ENCODE measurements at places on chromosomes 5 and 9. TPM values are rescaled to one million over a fixed set of nuclear protein-coding genes. Genes with fewer than 3 reads are reported as not detected.

Gene SHROOM1
- 2.5 TPM for total RNA-seq

Gene ADAMTS19
- total RNA-seq = not detected

Gene WDR41
- 36.3 TPM for total RNA-seq

DNA sequence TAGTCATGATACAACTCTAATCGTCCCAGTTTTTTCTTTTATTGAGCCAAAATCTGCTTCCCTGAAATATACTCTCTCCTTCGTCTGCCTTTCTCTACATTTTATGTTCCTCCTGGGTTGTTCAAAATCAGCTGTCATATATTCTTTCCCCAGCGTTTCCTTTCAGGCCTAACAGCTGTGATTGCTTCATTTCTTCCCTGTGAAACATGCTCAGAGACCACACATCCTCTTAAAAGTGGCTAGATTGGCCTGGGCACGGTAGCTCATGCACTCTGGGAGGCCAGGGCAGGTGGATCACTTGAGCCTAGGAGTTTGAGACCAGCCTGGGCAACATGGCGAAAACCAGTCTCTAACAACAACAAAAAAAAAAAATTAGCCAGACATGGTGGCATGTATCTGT, 25.1 kb downstream of the NFX1 start:
- DNase-seq = no peak

- peak; percentile 52 for DNase-seq
Observed at GRCh38 chr5:149656576-149657182, 73.4 kb upstream of the PPARGC1B start.

DNA sequence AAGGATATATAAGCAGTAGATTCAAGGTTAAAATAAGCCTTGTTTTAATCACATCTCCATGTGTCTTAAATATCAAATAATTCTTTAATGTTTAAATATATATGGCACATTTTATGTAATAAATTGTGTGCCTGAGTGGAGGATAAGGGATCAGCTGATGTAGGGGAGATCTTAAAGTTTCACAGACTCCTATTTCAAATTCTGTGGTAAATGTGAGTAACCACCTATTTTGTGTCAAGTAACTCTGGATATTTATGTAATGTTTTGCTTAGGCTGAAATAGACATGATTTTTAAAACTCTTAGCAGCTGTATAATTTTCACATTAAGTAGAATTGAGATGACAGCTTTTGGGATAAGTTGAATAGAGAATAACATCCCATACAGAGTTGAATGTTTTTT, 41.3 kb upstream of the ITGA2 start:
- no peak for DNase-seq

DNA sequence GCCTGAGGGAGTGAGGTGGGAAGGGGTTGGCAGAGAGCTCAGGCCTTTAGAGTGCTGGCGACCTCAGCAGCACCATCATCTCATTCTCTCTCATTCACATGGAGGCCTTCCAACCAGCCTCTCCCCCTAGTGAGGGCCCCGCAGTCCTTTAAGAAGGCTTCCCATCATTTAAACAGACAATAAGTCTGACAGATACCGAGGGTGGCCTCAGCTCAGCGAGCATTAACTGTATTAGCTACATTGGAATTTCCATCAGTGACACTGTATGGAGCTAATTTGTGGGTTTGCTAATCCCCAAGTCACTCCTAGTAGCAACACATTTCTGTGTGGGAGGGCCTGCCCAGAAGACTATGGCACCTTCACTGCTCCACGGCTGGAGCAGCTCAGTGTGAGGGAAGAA, 75.8 kb downstream of the INSYN2B start:
- no peak for DNase-seq

DNA sequence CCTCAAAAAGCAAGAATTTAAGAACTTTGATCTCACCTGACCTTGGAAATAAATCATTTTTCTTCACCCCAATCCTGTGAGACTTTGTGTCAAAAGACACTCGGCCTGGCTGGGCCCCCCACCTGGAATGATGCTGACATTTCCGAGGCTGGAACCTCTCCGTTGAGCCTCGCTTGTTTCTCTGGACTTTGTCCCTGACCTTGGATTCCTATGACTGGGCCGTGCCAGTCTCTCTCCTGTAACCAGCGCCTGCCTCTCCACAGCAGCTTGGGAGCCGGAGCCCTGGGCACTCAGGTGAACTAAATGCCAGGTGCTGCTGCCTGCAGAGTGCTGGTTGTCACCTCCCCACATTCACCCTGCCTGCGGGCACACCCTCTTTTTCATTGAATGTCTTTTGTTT, 62.7 kb downstream of the RETREG1 start:
- DNase-seq = no peak

Measured in B cell (primary cell).